ENCODE measurements at places on chromosomes 6 and 20. TPM values are rescaled to one million over a fixed set of nuclear protein-coding genes. Genes with fewer than 3 reads are reported as not detected.

SLC22A3 gene
- total RNA-seq = 0.13 TPM

GABBR1 gene
- total RNA-seq = 4.2 TPM

GRCh38 chr6:43796903-43797890, 27.2 kb downstream of the VEGFA start:
- DNase-seq = no peak

- no peak for DNase-seq
Measured at GRCh38 chr20:50729901-50730764, 1.2 kb upstream of the PARD6B start.

DNA sequence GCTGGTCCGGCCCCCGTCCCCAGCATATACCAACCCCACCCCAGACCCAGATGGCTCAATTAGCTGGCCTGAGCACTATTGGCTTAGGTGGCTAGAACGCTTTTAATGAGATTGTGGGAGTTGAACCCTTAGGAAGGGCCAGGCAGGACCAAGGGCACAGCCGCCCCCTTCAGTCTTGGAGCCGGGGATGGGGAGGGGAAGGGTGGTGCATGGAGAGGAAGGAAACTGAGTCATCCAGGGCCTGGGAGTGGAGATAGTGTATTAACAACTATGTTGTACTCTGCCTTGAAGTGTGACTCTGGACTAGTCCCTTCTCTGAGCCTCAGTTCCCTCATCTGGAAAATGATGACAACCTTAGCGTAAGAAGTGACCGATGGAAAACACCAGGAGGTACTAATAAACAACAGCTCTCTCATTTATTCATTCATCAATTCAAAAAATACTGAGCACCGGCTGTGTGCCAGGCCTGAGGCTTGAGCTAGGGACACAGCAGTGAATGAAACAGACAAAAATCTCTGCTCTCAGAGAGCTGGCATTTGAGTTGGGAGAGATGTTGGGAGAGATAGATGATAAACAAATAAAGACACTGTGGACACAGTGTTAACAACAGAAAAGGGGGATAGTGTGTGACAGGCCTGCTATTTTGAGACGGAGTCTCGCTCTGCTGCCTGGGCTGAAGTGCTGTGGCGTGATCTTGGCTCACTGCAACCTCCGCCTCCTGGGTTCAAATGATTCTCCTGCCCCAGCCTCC, 11.5 kb downstream of the PEDS1 start:
- DNase-seq = no peak
